Dorsolateral prefrontal cortex (tissue), 122 donors: ENCODE measurements at places on chromosomes 12 and 14.

- no peak for DNase-seq
These were observed 27.0 kb downstream of the P2RX7 start for GRCh38 chr12:121159467-121160307.

- no peak for DNase-seq
These were observed 161.3 kb upstream of the CAND1 start for GRCh38 chr12:67107751-67108269.

- no peak for DNase-seq
These were observed 59.6 kb downstream of the SEC23A start for GRCh38 chr14:39043352-39043943.

- no peak for DNase-seq
These were observed 74.2 kb upstream of the MBIP start for GRCh38 chr14:36394593-36394992.

- no peak for DNase-seq
These were observed 148.7 kb upstream of the CLEC14A start for GRCh38 chr14:38404616-38405015.

DNA sequence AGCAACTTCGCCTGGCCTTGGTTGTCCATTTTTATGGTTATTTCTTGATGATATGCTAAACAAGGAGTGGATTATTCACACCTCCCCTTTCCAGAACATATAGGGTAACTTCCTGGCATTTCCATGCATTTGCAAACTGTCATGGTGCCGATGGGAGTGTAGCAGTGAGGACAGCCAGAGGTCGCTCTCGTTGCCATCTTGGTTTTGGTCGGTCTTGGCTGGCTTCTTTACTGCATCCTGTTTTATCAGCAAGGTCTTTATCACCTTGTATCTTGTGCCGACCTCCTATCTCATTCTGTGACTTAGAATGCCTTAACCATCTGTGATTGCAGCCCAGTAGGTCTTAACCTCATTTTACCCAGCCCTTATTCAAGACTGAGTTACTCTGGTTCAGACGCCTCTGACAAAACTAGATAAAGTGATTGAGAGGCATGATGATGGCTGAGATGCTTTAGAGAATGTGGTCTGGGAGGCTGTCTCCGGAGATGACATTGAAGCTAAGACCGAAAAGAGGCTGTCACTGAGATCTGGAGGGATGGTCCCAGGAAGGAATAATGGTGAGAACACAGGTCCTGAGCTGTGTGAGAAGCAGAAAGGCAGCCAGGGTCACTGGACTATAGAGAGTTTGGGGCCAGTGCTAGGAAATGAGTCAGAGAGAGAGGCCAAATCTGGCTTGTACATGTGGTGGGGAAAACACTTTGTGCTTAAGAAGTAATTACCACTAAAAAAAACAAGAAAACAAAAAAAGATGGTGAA lies 2.9 kb downstream of the GLT1D1 start:
- no peak for DNase-seq

DNA sequence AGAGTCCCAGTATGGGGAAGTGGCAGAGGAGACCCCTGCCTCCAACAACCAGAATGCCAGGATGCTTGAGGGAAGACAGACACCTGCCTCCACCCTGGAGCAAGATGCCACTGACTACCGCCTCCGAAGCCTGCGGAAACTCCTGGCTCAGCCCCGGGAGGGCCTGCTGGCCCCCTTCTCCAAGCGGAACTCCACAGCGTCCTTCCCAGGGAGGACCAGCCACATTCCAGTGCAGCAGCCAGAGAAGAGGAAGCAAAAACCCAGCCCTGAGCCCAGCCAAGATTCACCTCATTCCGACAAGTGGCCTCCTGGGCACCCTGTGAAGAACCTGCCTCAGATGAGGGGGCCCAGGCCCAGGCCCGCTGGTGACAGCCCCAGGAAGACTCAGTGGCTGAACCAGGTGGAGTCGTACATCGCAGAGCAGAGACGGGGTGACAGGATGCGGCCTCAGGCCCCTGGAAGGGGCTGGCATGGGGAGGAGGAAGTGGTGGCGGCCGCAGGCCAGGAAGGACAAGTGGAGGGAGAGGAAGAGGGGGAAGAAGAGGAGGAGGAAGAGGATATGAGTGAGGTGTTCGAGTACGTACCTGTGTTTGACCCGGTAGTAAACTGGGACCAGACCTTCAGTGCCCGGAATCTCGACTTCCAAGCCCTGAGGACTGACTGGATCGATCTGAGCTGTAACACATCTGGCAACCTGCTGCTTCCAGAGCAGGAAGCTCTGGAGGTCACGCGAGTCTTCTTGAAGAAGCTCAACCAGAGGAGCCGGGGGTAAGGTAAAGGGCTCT lies 93.7 kb downstream of the B4GALNT3 start:
- DNase-seq, result no peak

DNA sequence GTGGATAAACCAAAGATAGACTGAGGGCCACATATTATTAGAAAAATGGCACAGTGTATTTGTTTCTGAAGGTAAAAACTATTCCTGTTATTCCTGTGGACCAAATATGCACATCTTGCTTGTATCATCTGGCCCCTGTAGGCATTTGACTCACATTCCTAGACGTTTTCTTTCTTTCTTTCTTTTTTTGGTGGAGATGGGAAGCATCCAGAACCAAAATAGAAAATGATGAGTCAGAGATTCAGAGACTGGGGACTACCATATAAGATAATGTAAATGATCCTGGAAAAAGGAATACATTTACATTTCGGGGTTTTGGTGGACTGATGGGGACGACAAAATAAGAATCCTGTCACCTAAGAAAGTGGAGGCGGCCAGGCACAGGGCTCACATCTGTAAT lies 24.2 kb downstream of the TRIM9 start:
- no peak for DNase-seq

- no peak for DNase-seq
These were observed 107.6 kb upstream of the FUT8 start for GRCh38 chr14:65304963-65305362.

DNA sequence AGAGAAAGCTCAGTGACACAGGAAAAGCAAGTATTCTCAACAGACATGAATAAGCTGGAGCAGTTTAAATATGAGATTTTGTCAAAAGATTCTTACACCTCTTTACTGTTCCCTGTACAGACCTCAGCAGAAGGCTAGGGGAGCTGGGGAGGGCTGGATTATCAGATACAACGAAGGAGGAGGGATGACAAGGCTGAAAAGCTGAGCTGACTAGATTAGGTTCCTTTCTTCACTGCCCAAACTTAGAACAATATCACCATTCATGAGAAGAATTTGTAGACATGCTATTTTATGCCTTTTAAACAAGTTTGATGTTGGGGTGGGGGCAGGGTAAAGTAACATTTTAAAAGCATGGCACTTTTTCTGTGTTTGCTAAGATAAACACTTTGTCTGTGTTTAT lies 611.1 kb downstream of the AACS start:
- no peak for DNase-seq

DNA sequence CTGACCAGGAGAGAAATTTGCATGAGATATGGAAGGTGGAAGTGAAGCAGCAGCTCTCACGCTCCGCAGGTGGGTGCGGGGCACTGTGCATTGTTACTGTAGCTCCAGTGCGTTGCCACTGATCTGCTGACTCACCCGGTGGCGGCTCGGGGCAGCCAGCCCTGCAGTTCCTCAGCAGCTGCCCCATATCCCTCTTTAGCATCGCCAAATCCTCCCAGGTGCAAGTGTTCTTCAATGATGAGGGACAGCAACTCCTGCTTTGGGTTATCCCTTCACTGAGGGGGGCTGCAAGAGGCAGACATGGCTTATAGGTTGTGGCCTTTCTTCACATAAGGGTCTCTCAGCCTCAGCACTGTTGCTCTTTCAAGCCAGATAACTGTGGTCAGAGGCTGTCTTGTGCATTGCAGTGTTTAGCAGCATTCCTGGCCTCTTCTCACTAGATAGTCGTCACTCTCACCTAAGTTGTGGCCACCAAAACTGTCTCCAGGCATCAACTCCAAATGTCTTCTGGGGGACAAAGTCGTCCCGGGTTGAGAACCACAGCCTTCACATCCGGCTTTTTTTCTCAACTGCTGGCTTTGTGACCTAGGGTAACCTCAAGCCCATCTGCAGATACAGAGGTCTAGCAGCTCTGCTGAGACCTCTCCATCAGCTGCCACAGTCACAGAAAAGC lies 180.8 kb downstream of the EFCAB11 start:
- no peak for DNase-seq

DNA sequence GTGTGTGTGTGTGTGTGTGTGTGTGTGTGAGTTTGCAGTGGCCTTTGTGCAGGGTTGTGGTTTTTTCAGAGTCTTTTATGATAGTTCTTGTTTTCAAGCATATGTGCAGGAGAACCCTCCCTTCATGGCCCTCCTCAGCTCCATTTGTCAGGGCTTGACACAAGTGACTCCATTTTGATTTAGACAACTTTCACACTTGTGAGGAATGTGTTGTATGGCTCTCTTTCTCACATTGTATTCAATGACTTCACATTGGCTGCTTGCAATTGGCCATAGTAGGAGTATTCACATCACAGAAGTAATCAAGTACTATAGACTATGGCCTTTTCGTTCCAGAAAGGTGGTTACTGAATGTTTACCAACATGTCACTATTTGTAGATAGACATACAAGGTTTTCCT lies 133.1 kb downstream of the SLC38A1 start:
- no peak for DNase-seq

DNA sequence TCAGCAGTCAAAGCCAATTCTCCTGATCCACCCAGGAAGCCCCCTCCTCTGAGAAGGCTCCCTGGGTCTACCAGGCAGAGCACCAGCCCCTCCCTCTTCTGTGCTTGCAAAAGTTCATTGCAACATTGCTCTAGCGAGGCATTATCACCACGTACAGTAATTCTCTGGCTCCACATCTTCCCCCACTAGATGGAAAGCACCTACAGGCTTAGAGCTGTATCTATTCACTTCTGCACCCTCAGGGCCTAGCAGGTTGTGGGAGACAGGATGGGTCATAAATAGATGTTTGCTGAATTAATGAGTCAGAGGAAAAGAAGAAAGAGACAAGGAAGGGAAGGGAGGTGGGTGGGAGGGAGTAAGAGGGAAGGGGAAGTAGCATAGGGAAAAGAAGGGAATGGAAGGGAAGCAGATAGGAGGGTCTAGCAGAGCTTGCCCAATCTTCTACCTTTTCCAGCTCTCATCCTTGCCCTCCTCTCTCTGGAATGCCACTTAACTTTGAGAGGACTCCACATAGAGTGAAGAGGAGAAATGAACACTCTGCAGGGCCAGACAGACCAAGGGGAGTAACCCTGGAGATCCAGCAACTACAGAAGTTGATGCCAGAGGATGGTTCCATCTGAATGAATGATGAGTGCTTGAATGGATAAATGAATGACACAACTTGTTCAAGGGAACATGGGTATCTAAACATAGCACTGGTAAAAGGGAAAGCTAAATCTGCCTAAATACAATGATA lies 42.0 kb upstream of the NT5DC3 start:
- DNase-seq, result no peak

GRCh38 chr12:3341594-3341993 lies 149.4 kb upstream of the PRMT8 start:
- DNase-seq, result no peak

GRCh38 chr14:82060219-82060618 lies 526.6 kb upstream of the SEL1L start:
- DNase-seq, result no peak

DNA sequence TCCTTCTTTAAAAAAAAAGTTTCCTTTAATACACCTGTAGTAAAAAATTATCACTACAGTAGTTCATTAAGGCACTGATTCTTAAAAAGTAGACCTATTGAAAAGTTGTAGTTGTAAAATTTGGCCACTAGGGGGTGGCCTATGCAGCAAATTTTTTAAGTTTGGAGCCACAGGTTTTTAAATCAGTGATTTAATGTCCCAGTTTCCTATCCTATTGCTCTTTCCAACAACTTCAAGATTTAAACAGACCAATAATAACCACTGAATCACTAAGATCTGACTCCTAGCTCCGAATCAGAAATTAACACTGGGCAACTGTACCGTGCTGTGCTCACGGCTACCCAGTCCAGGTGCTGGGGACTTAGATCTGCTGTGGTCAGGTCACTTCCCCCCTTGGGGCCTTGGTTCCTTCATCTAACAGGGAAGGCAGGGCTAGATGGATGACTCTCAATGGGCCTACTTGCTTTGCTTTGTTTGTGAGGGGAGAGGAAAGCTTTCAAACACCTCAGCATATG lies 279.3 kb downstream of the MED13L start:
- DNase-seq, result no peak

DNA sequence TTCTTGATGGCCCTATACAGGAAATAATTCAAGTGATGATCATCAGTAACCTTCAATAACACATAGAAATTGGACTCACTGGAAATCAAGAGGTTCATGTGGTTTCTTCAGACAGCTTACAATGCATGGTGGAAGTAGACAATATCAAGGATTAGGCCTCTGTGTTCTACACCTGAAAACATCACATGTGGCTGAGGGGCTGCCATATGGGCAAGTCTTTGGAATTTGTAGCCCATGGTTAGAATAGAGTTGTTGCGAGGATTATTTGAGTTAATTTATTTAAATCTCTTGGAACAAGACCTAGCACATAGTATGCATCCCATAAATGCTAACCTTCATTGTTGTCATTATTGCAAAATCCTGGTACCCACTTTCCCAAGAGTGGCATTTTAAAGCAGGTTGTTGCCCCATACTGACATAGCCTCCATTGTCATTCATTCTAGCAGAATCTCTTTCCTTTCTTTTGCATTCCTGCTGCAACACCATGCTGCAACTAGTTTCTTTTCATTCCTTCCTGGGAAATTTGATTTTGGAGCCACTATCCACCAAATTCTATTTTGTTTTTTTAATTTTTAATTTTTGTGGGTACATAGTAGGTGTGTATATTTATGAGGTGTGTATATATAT lies 352.7 kb upstream of the NAV3 start:
- no peak for DNase-seq

DNA sequence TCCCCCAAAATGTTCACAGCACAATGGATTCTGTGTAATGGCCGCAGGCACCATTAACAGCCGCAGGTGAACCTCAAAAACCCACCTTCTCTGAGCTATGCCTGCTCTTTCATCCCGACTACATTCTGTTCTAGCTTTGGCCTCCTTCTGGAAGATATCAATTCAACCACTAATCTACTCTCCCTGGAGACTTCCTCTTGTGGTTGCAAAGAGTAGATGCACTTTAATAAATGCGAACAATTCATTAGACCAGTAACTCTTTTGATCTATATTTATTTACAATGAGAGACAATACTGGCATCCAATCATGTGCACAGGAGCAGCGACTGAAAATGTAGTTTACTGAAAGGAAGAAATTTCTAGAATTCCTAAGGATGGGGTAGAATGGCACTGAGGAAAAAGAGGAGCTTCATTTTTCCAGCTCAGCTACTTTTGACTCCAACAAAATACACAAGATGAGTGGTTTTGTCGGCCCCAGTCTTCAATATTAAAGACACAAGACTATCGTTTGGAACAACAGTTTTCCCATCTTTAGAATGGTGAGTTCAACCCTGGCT lies 5.3 kb downstream of the GRIN2B start:
- no peak for DNase-seq

DNA sequence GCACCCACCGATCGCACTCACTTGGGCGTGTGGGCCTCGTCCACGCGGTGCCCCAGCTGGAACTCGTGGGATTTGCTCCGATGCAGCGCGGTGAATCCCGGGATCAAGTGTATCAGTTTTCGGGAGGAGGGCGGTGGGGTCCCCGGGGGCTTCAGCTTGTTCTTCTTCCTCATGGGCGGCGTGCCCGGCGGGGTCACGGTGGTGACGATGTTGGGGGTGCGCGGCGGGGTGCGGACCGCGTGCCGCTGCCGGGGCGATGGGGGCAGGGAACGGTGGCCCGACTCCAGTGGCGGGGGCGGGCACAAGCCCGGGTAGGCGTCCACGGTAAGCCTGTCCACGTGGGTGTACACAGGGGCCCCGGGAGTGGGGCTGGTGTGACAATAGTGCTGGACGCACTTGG lies 207.8 kb downstream of the KSR2 start:
- no peak for DNase-seq

GRCh38 chr12:115385141-115385540 lies 701.2 kb upstream of the TBX3 start:
- no peak for DNase-seq
